Psoas muscle (tissue), 8 donors: ENCODE measurements at places on chromosomes 12 and 14. TPM values are rescaled to one million over a fixed set of nuclear protein-coding genes. Genes with fewer than 3 reads are reported as not detected.

Gene TAS2R13
- 0.13 TPM for total RNA-seq

DNA sequence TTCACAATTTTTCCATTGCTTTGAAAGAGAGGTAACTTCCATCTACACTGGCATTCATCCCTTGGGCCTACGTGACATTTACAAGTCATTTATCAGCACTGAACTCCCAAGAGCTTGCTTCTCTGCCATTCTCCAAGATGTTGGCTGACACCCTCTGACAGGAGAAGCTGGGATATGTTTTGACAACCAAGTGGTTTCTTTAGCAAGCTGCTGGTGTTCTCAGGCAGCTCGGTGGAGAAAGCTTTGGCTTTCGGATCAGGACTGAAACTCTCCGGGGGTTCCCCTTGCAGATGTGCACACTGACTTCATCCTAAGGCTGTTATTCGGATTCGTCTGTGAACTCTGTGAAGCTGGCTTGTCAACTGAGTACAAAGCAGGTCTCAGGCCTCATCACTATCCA lies 15.7 kb downstream of the KCNA5 start:
- no peak for DNase-seq

Gene PPP1R12A
- total RNA-seq, result 41.4 TPM

- DNase-seq, result no peak
These were observed 24.1 kb upstream of the ARID2 start for GRCh38 chr12:45705404-45705803.

- DNase-seq, result no peak
These were observed 187.3 kb downstream of the IPO8 start for GRCh38 chr12:30508205-30508967.

DNA sequence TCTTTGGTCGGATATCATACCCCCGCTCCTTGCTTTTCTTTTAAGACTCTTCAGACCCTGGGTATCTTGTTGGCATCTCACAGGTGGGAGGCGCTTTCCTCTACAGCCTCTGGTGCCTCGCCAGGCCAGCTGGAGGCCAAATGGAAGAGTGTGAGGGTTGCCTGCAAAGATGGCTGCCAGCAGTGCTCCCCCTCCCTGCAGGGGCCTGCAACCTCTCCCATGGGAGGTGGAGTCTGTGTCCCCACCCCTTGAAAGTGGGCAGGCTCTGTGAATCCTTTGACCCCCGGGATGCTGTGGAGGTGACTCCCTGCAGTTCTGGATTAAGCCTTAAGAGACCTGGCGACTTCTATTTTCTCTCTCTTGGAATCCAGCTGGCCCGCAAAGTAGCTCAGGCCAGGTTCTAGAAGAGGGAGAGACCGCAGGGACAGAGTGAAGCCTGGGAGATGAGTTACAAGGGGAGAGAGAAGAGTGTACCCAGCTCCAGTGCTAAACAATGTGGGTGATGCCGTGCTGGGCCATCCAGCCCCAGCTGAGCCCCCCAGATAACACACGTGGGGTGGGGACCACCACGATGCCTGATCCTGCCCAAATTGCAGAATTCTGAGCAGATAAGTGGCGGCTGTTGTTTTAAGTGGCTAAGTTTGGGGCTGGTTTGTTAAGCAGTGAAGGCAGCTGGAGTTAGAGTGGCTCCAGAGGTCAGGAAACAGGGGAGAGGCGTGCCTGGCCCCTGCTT lies 37.9 kb upstream of the NCOR2 start:
- no peak for DNase-seq

- DNase-seq, result no peak
These were observed 4.0 kb downstream of the LRP1-AS start for GRCh38 chr12:57143454-57143853.

Gene LTB4R2
- total RNA-seq, result 1.9 TPM

DNA sequence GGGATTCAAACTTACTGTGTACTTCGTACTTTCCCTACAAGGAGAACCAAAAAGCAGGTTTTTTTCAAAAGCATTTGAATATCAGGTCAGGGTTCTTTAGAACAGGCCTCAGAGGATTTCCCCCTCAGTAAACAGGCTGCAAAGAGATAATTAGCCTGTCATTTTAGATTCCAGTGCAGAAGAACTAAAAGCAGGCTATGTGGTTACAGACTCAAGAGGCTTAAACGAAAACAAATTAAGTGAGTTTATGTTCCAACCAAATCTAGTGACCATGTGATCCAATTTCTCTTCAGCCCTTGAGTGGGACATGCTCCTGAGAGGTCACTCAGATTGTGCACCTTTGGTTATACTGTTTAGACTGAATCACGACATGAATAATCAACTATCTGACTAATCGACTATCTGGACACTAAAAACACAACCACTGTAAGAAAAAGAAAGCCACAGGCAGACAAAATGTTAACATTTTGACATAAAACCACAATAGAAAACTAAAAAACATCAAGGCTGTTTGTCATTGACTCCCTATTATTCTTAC lies 4.5 kb downstream of the TMED8 start:
- no peak for DNase-seq

Gene KRT77
- total RNA-seq, result not detected

- no peak for DNase-seq
These were observed 72.5 kb upstream of the MYL2 start for GRCh38 chr12:110992909-110993308.

Gene NTN4
- 4.2 TPM for total RNA-seq

- DNase-seq, result no peak
These were observed 28.6 kb upstream of the KLRB1 start for GRCh38 chr12:9636150-9636850.

Gene MYH6
- total RNA-seq, result 532 TPM

GRCh38 chr12:113237748-113238147 lies 16.5 kb downstream of the TPCN1 start:
- no peak for DNase-seq

GRCh38 chr12:79370021-79370420 lies 320.7 kb downstream of the PAWR start:
- DNase-seq, result no peak

GRCh38 chr12:84757978-84758377 lies 154.6 kb downstream of the SLC6A15 start:
- DNase-seq, result no peak

DNA sequence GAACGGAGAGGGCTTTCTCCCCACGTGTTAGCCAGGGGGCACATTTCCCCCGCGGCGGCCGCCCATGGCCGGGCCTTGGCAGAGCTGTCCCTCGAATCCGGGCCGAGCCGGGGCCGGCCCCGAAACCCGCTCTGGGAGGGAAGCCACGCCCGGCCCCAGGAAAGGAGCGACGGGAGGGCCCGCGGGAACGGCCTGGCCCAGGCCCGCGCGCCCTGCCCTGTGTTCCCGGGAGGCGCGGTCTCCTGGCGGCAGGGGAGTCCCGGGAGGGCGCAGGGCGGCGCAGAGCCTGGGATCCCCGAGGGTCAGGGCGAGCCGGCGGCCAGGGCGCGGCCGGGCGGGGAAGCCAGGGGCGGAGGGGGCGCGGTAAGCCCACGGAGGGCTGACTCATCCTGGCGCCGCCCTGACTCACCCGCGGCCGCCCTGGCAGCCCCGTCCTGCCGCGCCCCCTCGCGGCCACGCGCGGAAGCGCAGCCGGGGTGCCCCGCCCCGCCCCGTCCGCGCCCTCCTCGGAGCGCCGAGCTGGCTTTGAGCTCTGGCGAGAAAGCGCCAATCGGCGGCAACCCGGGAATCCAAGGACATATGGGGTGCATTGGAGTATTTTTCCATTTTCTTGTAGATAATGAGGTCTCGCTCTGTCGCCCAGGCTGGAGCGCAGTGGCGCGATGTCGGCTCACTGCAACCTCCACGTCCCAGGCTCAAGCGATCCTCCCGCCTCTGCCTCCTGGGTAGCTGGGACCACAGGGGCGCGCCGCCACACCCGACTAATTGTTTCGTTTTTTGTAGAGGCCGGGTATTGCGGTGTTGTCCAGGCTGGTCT lies 31.8 kb upstream of the PLEKHG6 start:
- DNase-seq, result peak; percentile 93

- DNase-seq, result no peak
These were observed 886.5 kb upstream of the FLRT2 start for GRCh38 chr14:84643446-84643845.

DNA sequence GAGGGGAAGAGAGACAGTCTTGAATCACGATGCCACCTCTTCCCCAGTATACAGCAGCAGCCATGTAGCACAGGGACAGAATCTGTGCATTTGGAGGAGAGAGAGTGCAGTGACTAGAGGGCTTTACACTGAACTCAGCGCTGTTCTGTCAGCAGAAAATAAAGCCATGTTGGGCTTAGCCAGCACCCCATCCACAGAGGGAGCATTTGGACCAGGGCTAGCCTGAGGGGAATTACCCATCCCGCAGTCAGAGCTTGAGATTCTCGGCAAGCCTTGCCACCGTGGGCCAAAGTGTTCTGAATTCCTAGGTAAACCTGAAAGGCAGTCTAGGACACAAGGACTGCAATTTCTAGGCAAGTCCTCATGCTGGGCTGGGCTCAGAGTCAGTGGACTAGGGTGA lies 120.4 kb upstream of the CNOT2 start:
- no peak for DNase-seq

DNA sequence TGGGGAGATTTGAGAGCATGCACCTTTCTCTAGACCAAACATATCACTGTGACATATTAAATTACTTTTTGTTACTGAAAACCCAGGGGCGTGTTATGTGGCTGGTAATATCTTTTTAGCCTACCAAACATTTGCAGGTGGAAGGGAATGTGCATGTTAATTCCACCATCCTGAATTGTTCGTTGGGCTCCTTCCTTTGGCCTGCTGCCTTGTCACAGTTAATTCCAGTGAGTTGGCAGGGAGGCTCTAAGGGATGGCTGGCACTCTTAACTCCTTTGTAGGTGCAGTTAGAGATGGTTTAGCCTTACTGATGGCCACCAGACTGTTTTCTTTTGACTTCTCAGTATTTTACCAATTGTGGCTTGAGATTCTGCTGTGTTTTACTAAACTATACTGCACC lies 64.5 kb downstream of the DIP2B start:
- no peak for DNase-seq

Gene POTEM
- total RNA-seq, result not detected

GRCh38 chr12:10301103-10301502 lies 6.6 kb upstream of the KLRD1 start:
- DNase-seq, result no peak

GRCh38 chr12:112919121-112919520 lies 12.4 kb downstream of the OAS1 start:
- no peak for DNase-seq

DNA sequence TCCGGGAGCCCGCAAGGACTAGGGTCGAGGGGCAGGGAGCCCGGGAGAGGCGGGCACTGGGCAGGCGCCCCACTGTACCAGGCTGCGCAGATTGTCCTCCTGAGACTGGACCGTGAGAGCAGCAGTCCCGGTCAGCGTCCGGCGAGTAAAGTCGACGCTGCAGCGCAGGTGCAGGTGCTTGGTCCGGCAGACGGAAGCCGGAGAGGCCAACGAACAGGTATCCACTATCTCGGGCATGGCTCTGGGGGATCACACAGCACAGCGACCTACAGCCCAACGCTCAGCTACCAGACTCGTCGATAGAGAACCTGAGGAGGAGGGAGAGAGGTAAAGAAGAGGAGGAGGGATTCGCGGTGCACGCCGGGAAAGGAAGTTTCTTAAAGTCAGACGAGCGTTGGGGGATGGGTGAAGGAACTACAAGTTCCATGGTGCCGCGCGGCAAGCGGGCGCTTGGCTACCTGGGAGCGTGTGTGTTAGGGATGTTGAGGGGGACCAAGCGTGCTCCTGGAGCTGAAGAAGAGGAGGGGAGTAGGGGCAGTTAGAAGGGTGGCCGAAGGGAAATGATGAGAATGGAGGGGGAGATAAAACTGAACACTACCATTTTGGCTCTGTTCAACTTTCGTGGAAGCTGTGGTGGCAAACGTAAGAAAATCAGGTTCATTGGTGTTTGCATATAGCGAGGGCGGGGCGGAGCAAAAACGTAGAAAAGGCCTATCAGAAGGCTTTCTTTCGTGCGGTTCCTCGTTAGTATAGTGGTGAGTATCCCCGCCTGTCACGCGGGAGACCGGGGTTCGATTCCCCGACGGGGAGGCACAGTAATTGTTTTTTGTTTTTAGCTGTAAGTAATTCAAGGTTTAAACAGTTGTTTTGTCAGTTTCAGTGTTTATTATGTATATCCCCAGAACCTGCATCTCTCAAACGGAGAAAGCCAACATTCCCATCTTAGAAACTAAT lies at the start of gene LTA4H:
LTA4H (minus strand) TSS at position 305 of the 954 bp plus-strand sequence; CDS start at position 237, 68 bp downstream.
- DNase-seq, result peak; percentile 97

GRCh38 chr12:62739266-62740015 lies 195.5 kb downstream of the PPM1H start:
- DNase-seq, result no peak

DNA sequence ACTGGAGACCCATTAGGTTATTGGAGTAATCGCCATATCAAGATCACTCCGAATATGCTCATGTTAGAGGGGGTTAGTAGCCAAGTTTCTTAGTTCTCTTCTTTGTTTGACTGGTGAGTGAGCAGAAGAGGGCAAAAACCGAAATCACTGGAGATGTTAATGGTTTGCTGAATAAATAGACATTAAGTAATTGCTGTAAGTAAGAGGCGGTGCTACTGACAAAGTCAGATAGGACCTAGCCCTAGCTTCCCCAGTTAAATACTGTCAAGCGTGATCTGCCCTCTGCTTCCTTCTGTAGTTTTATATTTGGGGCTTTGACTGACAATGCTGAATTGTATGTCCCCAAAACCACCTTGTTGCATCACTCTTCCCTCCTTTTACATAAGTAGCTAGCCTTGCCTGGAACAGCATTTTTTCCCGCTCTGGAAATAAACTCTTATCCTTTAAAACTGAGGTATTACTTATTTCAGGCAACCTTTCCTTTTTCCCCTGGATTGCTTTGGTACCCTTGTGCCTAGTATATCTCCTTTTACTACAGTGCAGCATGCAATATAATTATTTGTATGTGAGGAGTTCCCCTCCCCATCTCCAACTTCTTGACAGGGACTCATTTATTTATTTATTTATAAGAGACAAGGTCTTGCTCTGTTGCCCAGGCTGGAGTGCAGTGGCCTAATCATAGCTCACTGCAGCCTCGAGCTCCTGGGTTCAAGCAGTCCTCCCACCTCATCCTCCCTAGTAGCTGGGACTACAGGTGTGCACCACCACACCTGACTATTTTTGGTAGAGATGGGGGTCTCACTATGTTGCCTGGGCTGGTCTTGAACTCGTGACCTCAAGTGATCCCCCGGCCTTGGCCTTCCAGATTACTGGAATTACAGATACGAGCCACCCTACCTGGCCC lies 1.4 kb downstream of the SNRPF start:
- no peak for DNase-seq

GRCh38 chr14:94774344-94775090 lies 4.6 kb upstream of the GSC start:
- DNase-seq, result no peak

GRCh38 chr14:96362071-96362964 lies 823 bp downstream of the ATG2B start:
- no peak for DNase-seq

Gene CPSF2
- 68.4 TPM for total RNA-seq

DNA sequence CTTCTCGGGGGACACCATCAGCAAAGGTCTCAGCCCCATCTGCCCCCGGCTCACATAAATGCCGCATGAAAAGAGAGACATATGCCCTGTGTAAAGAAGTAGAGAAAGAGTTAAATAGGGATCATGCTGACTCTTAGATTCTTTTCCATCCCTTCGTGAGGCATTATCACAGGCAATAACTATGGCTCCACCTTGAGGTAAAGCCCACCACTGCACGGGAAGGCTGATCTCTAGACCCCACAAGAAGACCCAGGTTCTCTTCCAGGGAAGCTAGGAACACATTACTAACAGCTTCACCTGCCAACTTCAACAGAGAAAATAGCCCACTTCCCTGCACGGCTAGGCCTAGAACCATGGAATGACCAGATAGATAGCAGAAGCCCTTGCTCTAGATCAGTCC lies 14.1 kb upstream of the NOP2 start:
- DNase-seq, result no peak

Gene SMCO2
- not detected for total RNA-seq

Gene DHRS1
- 2.4 TPM for total RNA-seq

- DNase-seq, result no peak
These were observed 66.5 kb upstream of the DIO3 start for GRCh38 chr14:101494826-101495225.
